ENCODE measurements at places on chromosomes 1 and 21. TPM values are rescaled to one million over a fixed set of nuclear protein-coding genes. Genes with fewer than 3 reads are reported as not detected.

DIRAS3 gene
- total RNA-seq = 0.46 TPM

DYRK3 gene
- total RNA-seq = 9.6 TPM

TLR5 gene
- total RNA-seq = 2.1 TPM

COA7 gene
- 9.5 TPM for total RNA-seq

GPATCH2 gene
- 11.2 TPM for total RNA-seq

C1orf226 gene
- 0.46 TPM for total RNA-seq

APCS gene
- not detected for total RNA-seq

MORN1 gene
- 5.9 TPM for total RNA-seq

AGT gene
- total RNA-seq = not detected

MSH4 gene
- not detected for total RNA-seq

LCA5L gene
- 0.42 TPM for total RNA-seq

ZNF683 gene
- not detected for total RNA-seq

WDR47 gene
- 16.2 TPM for total RNA-seq

CFHR2 gene
- total RNA-seq = not detected

CYP4X1 gene
- total RNA-seq = 0.56 TPM

VWA5B1 gene
- total RNA-seq = not detected

UBE2U gene
- not detected for total RNA-seq

TEX38 gene
- not detected for total RNA-seq

ZBTB7B gene
- 67.2 TPM for total RNA-seq

PYHIN1 gene
- total RNA-seq = not detected

S100A1 gene
- total RNA-seq = not detected

MTR gene
- total RNA-seq = 9.2 TPM

DMRTA2 gene
- 6.5 TPM for total RNA-seq

ARHGEF19 gene
- total RNA-seq = 28.1 TPM

SYT6 gene
- not detected for total RNA-seq

TMEM52 gene
- 8.2 TPM for total RNA-seq

FHL3 gene
- 35.5 TPM for total RNA-seq

AMY1A gene
- total RNA-seq = not detected

PROX1 gene
- 0.28 TPM for total RNA-seq

NBPF6 gene
- total RNA-seq = not detected

UTS2 gene
- 0.33 TPM for total RNA-seq

SERTAD4 gene
- 5.9 TPM for total RNA-seq

TCHH gene
- not detected for total RNA-seq

IGSF21 gene
- not detected for total RNA-seq

SPRR2A gene
- 8.3 TPM for total RNA-seq

MRPL20 gene
- total RNA-seq = 184 TPM

KRTAP13-2 gene
- not detected for total RNA-seq

SDHB gene
- total RNA-seq = 140 TPM

CNN3 gene
- 89.4 TPM for total RNA-seq
